Germinal center (tissue), 1 donor: ENCODE measurements at places on chromosomes 1 and 21.

DNA sequence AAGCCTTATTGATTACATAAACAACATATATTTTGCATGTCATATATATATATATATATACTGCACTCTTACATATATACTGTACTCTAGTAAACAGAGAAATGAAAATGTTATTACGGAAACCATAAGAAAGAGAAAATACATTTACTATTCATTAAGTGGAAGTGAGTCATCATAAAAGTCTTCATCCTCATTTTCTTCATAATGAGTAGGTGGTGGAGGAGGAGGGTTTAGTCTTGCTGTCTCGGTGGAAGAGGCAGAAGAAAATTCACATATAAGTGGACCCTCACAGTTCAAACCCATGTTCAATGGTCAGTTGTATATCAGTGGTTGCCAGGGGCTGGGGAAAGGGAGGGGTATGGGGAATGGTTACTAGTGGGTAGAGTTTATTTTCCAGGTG is 8.0 kb upstream of the IFNLR1 start:
- DNase-seq: no peak

DNA sequence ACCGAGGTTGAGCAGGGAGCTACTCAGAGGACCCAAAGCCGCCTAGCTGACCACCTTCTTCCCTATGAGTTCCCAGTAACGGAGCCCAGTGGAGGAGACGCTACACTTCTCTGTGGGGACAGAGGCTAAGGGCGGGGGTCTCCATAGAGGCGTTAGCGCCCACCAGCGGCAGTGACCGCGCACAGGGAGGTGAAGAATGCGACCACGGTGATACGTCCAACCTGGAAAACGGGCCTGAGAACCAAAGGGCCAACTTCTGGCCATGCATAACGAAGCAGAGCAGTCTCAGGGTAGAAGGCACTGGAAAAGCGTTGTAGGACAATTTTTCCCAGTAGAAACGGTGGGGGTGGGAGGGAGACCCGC is 400 bp upstream of the COG2 start:
- no peak for DNase-seq

DNA sequence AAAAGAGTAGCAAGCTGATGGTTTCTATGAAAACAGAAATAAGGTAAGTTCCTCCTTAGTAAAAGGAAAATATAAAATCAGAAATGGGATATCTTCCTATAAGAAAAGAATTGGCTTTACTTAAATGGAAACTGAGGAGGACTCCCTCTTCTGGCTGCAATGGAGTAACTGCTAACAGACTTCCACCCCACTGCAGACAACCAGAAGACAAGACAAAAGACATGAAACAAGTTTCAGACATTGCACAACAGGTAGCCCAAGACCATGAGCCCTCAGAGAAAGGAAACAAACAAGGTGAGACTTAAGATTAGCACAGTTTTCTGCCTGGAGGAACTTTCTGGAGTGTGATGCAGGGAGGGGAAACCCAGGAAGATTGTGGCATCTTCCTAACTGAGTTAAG is 17.0 kb upstream of the OLFML2B start:
- no peak for DNase-seq

DNA sequence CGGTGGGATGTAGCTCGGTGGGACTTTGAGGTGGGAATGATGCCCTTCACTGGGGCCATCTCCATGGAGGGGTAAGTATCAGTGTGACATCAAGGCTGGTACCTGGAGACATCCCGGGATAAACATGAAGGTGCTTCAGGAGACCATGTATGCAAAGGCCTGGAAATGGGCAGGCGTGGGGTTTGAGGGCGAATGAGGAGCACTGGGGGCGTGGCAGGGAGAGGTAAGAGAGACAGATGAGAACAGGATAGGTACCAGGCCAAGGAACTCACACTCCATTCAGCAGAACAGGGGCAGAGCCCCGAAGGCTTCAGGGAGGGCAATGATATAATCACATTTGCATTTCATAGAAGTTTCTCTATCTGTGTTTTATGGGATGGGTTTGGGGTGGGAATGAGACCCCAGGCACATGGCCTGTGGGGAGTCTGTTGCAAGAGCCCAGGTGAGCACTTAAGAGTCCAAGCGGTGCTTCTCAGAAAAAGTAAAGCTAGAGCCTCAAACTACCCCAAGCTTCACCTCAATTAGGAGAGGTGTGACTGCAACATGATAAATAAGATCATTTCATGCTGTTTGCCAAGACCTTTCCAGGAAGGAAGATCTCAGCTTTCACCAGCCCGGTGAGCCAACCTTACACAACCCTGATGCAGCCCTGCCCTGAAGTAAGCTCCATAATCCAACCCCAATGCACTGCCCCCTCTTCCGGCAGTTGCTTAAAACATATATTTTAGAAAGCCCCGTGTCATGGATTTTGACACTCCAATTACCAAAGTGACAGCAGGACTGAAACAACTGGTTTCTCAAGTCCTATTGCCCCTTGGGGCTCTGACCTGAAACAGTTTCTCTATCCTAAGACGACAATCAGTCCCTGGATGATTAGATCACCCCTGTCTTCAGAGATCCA is 7.4 kb downstream of the S100A9 start:
- DNase-seq: no peak
